ENCODE measurements at places on chromosomes 2 and 18.

DNA sequence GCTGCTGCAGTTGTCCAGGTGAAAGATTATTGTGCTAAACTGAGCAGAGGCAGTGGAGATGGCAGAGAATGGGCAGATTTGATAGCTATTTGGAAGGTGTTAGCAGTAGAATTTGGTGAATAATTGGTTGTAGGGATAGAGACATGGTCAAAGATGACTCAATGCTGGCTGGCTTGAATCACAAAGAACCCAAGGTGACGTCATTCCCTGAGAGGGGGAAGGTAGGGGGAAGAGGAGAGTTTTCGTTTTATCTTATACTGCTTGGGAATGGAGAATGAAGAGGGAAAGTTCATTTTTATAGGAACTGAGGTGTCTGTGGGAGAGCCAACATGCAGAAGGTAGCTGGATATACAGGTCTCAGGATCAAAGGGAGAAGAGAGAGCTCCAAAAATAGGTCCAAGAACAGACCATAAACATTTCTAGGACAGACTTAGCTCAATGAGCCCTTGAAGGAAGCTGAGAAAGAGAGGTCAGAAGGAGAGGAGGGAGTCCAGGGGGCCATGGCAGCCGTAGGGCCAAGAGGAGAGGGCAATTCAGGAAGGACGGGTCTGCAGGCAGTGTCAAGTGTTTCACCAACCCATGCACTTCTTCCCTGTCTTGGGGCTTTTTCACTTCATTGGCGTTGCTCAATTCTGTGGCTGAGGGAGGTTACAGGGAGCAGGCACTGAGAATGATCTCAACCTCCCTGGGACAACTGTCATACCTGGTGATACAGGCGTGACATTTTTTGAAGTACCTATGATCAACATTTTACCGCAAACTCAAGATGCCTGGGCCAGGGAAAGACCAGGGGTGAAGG lies 281.3 kb downstream of the TDRD15 start:
- no peak for DNase-seq

GRCh38 chr18:68764016-68764415 lies 33.9 kb upstream of the CCDC102B start:
- no peak for DNase-seq

- DNase-seq = peak; percentile 58
These were observed at the start of gene IAH1 for GRCh38 chr2:9474361-9475057. Gene IAH1 (plus strand): TSS chr2:9474551. CDS start chr2:9474567, 16 bp downstream.

GRCh38 chr2:236038096-236038495 lies 130.1 kb downstream of the GBX2 start:
- DNase-seq = no peak

- DNase-seq = no peak
These were observed 89.0 kb upstream of the PNPT1 start for GRCh38 chr2:55782528-55783173.

DNA sequence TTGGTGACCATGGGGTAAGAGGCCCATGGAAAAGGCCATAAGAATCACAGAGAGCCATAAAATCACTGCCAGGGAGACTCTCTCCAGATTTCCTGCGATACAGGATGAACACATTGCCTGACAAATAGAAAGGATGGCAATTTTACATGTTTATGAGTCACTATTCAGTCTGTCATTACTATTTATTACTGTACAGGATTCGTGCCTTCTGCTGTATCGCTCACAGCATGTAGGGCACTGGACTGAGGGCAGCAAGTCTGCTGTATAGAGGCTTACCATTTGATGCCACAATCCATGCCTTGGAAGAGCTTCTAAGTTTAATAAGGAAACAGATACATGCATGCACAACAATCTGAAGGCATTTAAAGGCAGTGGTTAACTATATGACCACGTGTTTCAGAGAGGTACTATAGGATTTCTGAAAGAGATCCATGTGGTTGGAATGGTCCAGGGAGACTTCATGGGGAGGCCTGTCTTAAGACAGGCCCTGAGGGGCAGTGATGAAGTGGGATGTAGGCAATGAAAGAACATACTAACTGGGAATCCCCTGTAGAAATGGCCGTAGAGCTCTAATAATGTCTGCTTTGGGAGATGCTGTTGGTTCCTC lies 702.4 kb upstream of the RAB6C start:
- DNase-seq = no peak

- no peak for DNase-seq
These were observed 2.2 kb downstream of the IL1RN start for GRCh38 chr2:113129519-113130078.

DNA sequence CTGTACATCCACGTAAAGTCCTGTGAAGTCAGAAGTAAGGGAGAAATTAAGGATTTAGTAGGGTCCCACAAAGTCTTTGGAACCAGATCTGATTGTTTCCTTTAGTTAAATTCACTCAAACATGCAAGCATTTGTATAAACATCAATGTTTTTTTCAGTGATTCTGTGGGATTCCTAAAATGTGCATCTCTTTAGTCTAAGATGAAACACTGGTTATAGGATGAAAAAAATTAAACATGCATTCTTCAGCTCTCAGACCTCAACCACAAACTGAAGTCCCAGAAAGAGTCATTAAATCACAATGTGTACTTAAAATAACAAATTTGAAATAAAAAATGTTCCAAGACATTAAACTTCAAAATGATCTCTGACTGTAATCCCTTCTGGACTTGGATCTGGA lies 76.5 kb upstream of the APCDD1 start:
- no peak for DNase-seq

DNA sequence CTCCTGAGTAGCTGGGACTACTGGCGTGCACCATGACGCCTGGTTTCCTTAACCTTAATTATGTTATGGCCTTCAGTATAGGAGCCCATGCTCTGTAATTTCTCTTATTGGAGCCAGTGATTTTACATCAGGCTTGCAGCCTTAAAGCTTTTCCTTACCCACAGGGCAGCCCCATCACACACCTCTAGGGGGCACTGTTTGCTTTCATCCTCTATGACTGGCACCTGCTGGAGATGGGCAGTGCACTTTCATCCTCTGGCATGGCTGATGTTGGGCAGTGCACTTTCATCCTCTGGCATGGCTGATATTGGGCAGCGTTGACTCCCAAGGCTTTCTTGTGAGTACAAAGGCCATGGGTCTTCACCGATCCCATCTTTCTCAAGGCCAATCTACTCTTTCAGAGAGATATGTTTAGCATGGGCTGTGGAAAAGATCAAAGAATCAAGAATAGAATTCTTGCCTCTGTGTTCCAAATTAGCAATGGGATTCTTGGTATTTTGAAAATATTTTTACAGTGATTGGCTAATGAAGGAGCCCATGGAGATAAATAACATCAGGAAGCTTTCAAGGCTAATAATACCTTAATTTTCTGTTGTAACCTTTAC lies 80.7 kb upstream of the MEX3C start:
- no peak for DNase-seq

DNA sequence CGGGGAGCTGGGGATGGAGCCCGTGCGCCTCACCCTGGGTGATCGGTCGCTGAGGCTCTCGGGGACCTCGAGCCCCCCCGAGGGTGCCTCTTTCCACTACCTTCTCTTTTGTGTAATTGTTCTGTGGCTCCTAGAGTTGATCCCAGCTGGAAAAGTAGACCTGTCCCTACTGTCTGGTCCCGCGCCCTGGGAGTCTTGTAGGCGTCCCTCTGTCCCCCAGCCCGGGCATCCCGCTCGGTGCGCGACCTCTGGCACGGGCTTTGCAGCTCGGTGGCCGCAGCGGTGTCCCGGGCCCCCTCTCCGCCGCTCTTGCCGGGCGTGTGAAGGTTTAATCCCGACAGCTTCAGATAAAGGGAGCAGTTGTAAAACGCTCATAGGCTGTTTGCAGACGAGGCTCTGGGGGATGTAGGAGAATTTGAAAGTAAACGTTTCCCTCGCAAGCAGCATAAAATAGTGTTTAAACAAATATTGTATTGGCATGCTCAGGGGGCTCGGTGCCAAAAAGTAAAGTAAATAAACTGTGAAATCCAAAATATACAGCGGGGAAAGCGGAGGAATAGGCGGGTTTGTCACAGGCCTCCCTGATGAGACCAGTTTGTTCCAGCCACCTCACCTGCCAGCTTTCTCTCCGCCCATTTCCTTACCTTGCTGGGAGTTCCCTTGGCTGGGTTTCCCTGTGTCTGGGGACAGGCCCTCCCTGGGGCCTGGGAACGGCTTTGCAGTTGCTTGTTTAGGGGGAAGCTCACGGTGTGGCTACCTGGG lies 1.9 kb downstream of the GLI2 start:
- DNase-seq = no peak

DNA sequence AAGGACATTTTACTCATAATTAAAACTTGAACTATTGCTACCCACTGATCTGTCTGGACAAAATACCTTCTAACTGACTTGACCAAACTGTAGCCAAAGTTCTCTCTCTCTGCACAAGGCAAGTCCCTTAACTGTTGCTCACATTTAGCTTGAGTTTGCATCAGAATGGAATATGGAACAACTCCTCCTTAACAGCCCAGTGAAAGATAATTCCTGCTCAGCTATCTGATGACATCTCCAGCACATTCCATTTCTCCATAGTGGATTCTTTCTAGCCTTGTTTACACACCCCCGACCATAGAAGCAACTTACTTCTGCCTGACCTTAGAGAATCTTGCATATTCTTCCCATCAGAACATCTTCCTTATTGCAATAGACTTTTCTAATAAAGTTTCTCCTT lies 317.2 kb upstream of the CDH2 start:
- DNase-seq = no peak

DNA sequence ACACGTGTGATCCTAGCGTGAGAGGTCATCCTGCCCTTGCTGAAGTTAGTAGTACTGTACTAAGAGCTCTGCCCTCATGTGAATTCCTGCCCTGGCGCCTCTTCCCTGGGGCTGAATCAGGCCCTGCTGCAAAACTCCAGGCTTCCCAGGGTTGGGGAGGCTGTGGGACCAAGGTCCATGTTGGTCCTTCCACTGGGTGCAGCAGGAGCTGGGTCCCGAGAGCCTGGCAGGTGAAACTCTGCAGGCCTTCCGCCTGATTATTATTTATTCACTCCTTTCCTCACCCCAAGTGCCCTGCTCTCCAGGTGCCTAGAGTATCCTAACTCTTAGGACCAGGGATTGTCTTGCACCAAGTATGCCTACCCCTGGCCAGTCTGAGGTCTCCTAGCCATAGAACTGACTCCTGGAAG lies 5.3 kb upstream of the CNNM3 start:
- no peak for DNase-seq

DNA sequence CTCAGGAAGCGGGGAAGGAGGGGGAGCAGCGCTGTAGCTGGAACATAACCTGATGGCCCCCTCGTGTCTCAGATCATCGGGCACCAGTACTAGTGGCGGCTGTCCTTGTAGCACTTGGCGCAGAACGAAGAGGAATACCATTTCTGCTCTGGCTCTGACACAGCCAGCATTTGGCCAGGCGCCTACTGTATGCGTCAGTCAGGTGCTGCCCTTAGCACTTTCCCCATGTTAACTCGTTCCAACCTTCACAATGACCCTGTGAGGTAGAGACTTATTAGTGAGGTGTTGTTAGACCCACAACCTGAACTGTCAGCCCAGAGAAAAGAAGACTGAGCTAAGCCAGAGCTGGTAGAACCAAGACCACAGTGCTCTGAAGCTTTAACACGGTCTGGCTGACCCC lies 47.7 kb upstream of the EML6 start:
- no peak for DNase-seq

GRCh38 chr2:159546716-159547430 lies 69.5 kb downstream of the BAZ2B start:
- no peak for DNase-seq

DNA sequence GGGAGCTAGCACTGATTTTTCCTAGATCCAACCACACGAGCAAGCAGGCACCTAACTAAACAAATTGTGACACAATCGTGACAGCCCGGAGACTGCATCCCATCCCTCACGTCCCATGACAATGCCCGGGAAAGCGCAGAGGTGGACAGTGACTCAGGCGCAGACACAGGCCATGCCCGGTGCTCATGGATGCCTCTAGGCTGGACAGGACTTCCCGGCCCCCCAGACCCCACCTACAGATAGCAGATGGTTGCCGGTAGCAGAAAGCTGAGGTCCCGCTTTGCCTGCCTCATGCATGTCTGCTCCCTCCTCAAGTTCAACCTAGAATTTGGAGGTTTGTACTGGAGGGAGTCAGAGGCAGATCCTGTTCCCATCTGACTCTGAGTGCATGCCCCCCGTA lies 81.0 kb downstream of the TPO start:
- DNase-seq = no peak

DNA sequence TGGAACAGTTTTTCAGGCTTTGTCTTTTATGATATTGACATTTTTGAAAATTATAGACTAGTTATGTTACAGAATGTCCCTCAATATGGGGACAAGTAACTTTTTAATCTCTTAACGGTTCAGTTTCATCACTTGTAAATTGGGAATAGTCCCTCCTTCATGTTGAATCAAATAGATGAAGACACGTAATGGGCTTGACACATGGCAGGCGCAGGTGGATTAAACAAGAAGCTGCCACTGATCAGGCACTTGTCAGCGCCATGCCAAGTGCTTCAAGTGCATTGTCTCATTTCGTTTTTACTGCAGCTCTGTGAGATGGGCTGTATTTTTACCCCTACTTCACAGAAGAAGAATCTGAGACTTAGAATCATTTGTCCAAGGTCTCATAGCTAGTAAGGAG lies 9.5 kb upstream of the SMAD4 start:
- DNase-seq = no peak

GRCh38 chr18:5237723-5238370 lies 40.8 kb upstream of the AKAIN1 start:
- DNase-seq = peak; percentile 76

- DNase-seq = no peak
These were observed 82.5 kb upstream of the GAREM1 start for GRCh38 chr18:32553174-32553573.

- DNase-seq = no peak
These were observed 114.4 kb upstream of the ACVR1C start for GRCh38 chr2:157743051-157743450.

GRCh38 chr2:46615986-46616485 lies 136.7 kb downstream of the TMEM247 start:
- DNase-seq = peak; percentile 15

DNA sequence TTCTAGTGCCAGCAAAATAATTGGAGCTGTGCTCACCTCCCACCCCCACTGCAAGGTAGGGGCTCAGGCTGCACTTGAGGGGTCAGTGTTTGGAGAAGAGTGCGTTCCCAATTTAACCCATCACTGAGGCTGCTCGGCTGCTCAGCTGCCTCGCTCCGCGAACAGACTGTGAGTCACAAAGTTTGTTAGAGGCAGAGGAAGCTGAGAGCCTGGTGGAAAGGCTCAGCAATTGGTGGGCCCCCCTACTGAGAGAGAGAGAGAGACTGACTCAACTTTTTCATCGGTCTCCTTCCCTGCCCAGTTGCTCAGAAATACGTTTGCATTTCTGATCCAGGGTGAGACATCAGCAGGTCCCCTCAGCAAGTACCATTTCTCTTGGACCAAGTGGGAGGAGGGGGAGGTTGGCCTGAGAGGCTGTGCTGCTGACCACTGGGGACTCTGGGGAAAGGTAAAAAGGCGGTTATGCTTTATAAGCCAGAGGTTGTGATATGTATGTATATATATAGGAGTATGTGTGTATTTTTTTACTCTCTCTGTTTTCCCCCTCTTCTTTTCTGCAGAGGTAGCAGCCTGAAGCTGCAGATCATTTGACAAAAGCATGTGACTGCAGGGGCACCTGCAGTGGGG lies 1.5 kb downstream of the EFR3B start:
- no peak for DNase-seq

DNA sequence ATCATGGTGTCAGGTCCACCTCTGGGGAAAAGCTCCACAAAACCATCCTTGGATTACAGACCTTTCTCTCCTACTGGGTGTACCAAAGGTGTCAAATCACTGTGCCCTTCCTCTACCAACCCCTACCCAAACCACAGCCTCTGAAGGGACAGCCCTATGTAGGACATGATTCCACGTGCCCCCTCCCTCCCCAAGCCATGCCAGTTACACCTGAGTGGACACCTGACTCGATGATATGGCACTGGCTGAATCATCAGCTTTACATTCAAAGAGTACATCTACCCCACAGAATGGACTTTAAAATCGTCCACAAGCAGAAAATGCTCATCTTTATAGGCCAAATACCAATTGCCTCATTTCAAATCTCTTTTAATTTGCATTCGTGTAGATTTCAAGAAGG lies 26.0 kb downstream of the TRABD2A start:
- no peak for DNase-seq

Data from T-helper 2 cell (primary cell).